ENCODE measurements at places on chromosomes 16 and 17.

DNA sequence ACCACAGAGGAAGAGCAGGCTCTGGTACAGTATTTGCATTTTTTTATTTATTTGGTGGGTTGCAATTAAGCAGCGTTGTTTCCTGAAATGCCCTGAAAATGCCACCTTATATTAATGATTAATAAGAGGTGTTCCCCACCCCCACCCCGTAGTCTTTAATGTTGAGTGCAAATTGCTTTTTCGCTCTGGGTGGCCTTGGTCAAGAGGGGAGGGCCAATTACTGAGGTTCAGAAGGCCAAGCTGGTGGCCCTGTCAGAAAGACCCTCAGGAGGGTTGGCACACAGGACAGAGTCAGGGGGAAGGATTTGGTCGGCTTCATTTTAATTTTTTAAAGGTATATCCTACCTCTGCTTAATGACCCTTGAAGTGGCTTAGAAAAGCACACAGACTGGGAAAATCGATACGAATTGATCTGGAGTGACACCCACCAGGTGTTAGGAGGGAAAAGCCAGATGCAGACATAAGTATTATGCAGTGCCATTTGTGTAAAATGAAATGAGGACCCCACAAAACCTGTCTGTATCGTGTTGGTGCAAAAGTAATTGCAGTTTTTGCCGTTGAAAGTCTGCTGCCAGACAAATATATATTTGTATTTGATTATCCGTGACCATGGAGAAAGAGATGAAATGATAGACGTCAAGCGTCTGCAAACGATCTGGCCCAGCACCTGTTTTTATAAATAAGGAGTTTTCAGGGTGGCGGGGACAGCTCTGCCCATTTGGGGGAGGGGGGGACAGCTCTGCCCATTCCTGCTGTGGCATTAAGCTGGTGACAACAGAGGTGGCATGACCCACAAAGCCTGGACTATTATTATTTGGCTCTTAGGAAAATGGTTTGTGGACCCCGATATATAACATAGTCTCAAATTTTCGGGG is 143.8 kb upstream of the PLCG2 start:
- no peak for DNase-seq

DNA sequence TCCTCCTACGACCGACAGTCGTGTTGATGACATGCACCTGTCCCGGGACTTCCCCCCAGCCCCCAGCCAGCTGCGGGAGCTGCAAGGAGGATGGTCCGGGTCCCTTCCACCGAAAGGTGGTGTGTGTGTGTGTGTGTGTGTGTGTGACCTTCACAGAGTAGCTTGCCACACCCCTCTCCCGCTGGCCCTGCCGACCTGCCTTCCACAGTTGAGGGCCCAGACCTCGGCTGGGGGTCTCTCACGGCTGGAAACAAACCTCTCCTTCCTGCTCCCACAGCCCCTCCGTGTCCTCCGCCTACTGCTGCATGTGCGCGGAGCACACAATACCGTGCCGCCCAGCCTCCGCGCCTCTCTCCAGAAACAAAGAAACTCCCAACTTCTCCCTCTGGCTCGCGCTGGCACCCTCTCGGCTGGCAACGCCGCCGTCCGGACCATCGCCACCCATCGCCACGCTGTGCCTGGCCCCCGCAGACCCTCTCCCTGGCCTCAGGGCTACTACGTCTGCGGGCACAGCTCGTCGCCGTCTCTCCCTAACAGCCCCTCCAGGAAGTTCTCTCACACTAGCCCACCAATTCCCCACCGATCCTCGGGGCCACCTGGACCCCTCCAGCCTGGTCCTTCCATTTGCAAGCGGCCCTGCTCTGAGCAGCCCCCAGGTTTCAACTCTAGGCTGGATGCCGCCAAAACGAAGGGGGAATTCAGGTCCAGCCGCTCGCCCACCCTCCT is 81.2 kb downstream of the TIMM22 start:
- DNase-seq: no peak

- no peak for DNase-seq
Measured at GRCh38 chr16:8375232-8375587, 215.1 kb downstream of the TMEM114 start.

DNA sequence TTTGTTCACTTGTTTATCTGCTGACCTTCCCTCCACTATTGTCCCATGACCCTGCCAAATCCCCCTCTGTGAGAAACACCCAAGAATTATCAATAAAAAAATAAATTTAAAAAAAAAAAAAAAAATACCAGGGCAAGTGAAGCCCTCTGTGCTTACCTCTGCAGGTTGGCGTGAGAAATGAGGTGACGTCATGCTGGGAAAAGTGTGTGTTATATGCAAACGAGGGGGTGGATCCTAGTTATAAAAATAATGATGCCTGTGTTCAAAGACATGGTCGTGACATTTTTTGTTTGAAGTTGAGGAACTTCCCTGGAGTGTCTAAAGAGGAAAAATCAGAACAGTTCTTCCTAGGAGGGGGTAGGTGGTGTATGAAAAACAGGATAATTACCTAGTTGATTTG is 20.2 kb downstream of the TMC7 start:
- no peak for DNase-seq

GRCh38 chr16:4327386-4328045 is 11.6 kb downstream of the GLIS2 start:
- no peak for DNase-seq

DNA sequence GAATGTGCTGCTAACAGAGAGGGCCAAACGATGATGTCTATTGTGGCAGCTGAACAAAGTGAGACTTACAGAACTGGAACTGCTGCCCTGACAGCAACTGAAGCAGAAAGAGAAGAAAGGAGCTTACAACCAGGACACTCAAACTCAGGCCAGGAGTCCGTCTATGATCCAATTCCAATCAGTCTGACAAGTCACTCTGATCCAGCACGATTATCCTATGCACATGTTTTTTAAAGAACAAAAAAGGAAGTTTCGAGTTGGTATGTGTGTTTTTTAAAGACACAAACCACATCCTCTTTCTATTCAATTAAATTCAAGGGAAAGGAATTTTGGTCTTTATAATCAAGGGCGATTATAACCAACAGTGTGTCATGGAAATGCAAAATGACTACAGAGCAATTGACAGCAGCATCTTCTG is 42.4 kb upstream of the MTMR4 start:
- no peak for DNase-seq

GRCh38 chr17:2237950-2238349 is 65.6 kb downstream of the SMG6 start:
- no peak for DNase-seq

DNA sequence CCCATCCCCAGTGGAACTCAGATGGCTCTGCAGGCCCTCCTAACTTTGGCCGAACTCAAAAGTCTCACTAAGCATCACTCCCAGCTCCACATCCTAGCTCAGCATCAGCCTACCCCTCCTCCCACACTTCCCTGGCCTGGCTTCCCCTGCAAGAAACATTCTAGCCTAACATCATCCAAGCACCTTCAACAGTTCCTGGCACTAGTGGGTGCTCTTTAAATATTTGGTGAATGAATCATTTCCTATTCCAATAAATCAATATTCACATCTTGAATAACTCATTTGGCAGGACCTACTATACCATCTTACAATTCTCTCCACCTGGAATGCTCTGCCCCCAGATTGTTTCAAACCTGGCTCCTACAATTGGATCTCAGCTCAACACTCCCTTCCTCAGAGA is 11.0 kb upstream of the BBS2 start:
- DNase-seq: no peak

- no peak for DNase-seq
Measured at GRCh38 chr16:3295783-3296182, 9.4 kb downstream of the TIGD7 start.

DNA sequence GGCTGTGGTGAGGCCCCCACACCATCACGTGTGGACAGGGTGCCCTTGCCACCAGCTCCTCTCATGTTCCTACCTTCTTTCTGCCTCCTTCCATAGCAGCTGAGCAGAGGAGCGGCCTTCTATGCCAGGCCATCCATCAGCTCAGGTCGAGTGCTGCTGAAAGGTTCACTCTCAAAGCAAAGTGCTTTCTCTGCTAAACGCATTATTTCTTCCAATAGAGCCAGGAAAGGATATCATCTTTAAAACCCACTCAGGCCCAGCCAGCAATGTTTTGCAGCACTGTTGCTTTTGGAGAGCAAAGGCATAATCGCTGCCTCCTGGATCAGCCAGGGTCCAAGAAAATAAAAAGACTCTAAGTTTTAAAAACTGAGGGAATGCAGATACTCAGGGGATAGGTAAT is 54.9 kb upstream of the GPRC5B start:
- DNase-seq: no peak

- DNase-seq: no peak
Measured at GRCh38 chr16:1420111-1420539, 422 bp downstream of the UQCC4 start.

DNA sequence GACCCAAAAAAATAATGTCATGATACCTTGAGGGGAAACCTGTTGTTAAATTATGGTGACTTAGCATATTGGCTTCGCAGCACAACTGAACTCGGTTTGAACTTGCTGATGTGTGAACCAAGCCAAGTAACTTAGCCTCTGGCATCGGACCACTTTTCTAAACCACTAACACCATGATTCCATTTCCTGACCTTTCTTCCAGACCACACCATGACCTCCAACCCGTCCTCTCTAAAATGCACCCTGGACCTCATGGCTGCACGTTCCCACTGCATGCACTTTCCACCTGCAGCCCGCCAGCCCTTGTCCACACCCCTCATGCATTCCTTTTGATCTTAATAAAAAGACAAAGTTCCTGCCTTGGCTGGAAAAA is 29.3 kb downstream of the DYNLRB2 start:
- no peak for DNase-seq

DNA sequence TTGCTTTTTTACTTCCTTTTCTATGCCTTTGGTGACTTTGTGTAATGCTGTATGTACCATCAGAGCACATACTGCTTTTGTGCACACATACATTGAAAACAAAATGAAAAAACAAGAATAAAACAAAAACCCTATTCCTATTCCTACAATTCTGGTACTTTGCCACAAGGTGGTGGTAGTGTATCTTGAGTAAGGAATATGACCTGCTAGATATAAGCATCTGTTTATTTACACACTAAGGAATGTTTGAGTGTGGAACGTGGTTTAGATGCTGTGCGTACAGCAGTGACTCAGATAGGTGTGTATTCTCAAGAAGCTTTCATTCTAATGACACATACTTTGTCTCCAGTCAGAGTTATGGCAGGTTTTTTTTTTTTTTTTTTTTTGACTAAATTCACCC is 606.2 kb downstream of the WWOX start:
- DNase-seq: no peak

- no peak for DNase-seq
Measured at GRCh38 chr16:80040413-80040812, 439.9 kb upstream of the MAF start.

DNA sequence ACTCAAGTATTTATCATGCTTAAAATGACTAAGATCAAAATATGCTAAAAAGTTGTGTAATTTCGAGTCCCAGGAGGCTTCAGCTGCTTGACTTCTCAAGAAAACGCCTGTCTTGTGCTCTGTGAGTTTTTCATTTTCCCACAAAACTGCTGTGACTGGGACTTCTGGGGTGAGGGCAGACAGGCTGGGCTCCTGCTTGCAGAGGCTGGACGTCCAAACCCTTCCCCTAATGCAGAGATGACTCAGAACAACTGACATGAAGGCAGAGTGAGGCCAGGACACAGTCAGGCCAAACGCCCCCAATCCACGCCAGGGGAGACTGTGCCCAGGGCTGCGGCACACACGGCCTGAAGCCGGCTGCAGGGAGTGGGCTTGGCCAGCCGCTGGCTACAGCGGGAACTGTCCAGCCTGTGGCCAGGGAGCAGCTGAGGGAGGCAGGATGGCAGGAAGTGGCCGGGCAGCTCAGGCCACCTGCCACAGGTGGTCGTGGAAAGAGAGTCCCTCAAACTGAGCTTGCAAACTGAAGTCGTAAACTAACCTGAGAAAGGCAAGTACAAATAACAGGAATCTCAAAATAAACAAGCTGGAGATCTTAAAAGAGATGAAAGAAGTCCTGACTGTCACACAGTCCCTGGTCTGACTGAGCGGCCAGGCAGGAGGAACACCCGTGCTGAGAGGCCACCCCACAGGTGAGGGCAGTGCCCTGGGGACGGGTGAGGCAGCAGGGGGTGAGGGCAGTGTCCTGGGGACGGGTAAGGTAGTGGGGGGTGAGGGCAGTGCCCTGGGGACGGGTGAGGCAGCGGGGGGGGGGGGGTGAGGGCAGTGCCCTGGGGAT is 21.3 kb upstream of the HEXD start:
- no peak for DNase-seq

GRCh38 chr17:74945543-74945942 is 9.8 kb downstream of the OTOP3 start:
- no peak for DNase-seq

GRCh38 chr17:63140255-63140654 is 174.2 kb downstream of the TANC2 start:
- DNase-seq: no peak

GRCh38 chr17:1729966-1730325 is 5.4 kb downstream of the WDR81 start:
- no peak for DNase-seq

- no peak for DNase-seq
Measured at GRCh38 chr17:76671912-76672262, 28.3 kb upstream of the ST6GALNAC1 start.

- no peak for DNase-seq
Measured at GRCh38 chr16:17269439-17269838, 201.3 kb downstream of the XYLT1 start.

- no peak for DNase-seq
Measured at GRCh38 chr17:78341559-78342448, 18.1 kb downstream of the SOCS3 start.

DNA sequence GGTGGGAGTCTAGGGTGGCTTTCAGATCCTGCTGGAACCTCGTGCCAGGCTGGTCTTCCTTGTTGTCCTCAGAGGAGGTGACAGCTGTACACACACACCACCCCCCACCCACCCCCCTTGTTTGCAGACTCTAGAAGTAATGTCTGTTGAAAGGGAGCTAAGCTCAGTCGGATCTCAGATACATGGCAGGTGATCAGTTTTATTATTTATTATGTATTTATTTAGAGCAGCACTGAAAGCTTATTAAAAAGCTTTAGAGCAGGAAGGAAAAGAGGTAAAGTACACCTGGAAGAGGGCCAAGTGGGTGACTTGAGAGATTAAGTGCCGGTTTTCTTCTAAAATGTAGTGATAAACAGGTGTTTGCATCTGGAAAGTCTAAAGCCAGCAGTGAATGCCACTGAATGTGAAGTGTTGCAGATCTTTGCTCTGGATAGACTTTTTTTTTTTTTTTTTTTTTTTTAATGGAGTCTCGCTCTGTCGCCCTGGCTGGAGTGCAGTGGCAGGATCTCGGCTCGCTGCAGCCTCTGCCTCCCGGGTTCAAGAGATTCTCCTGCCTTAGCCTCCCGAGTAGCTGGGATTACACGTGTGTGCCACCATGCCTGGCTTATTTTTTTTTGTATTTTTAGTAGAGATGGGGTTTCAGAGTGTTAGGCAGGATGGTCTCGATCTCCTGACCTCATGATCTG is 40.2 kb downstream of the FOXK2 start:
- no peak for DNase-seq
